ENCODE measurements at places on chromosomes 2 and 18.

DNA sequence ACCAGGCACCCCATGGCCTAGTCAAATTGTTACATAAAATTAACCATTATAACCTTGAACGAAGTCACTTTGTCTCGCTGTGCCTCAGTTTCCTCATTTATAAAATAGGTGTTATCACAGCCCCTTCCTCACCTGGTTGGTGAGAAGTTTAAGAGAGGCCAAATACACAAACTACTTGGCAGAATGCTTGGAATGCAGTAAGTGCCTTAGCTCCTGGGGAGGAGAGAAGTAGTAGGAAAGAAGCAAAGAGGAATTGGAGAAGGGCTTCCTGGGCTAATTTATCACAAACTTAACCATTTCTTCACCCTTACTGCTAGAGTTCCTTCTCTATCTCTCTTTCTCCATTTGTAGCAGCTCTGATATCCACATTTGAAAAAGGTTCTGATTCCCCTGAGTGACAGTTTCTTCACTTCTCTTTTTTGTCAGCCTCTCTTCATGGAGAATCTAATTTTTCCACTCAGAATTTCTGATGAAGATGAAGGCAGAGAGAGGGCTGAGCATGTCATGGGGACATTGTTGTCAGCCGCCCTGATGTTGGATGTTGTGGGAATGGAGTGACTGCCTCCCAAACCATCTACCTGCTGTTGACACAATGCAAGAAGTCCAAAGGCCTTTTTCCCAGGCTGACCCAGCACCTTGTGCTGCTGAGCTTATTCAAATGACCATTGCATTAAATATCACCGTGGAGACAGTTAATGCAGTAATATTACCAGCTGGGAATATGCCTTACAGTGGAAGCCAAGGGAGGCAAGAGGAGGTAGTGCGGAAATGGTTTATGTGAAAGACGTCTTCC is 60.4 kb downstream of the BOD1L2 start:
- no peak for DNase-seq

GRCh38 chr2:29426354-29426753 is 311.1 kb downstream of the CLIP4 start:
- no peak for DNase-seq

- DNase-seq: no peak
Observed at GRCh38 chr2:203940039-203940438, 3.5 kb downstream of the ICOS start.

DNA sequence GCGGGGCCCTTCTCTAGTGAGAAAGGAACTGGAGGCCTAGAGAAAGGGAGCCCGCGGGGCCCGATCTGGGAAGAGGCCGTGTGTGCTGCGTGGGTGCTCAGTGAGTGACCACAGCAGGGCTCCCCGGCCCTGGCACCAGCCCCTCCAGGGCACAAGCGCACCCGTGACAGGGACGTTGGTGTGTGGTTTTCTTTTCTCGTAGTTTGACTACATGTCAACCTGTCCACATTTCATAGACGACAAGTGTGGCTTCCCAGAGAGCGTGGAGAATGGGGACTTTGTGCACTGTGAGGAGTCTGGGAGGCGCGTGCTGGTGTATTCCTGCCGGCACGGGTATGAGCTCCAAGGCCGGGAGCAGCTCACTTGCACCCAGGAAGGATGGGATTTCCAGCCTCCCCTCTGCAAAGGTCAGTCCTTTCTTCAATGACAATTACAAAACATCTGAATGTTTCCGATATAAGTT is 83.1 kb downstream of the TPO start:
- no peak for DNase-seq

- no peak for DNase-seq
Observed at GRCh38 chr2:205806143-205806905, 124.0 kb downstream of the NRP2 start.

DNA sequence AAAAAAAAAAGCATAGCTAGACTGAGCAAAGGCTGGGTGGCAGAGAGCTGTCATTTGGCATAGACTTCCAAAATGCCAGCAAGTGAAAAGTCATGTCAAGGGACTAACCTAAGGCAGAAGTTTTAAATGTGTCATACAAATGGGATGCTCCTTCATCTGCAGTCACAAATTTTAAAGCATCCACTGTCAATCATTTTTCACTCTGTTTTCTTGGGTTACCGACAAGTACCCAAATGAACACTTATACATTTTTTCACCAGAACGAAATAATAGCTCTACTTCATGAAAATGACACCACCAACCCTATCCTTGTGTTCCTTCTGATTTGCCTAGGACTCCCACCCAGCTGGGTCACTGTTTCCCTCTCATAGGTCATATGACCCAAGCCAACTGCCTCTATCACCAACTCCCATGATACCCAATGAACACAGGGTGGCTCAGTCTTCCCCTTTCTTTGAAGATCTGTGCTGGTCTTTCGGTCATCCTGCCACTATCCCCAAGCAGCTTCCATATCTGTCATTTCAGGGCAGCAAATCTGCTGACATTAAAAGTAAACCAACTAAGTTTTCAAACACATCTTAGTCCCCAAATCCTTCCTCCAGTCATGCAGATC is 21.5 kb downstream of the KLF7 start:
- no peak for DNase-seq

Data from stimulated activated CD4-positive, alpha-beta T cell treated with anti-CD3 and anti-CD28 coated beads, Interleukin-2, amount 100 ng/mL, for 24 hours (primary cell).